Fibroblast of gingiva (primary cell): ENCODE measurements at places on chromosomes 3 and 15.

DNA sequence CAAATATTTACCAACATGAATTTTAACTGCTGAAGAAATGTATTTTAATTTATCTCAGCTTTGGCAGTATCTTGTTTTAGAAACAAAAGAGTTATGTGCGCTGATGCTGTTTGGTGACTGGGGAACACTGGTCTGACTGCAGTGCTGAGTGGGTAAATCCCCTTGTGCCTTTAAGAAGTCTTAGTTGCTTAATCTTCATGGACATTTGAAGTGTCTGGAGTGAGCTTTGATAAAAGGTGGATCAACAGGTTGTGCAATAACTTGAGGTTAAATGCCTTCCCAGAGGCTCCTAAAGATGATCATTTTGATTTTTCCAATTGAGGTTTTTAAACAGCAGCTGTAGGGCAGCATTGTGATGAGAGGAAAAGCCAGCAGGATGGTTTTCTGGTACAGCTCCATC lies 68.7 kb downstream of the TP63 start:
- DNase-seq: no peak

DNA sequence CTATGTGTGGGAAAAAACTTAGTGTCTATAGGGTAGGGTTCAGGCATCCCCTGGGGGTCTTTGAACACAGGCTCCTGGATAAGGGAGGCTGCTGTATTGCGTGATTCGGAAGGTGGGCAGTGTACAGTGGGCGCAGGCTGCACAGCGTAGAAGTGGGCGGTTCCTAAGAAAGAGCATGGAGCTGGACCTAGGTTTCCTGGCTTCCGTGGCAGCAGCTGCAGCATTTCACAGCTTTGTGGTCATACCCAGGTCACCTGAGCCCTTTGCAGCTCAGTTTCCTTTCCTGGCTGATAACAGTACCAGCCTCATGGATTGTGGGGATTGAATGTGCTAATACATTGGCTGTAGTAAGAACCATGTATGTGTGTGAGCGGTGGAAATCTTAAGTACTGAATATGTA lies 22.2 kb downstream of the CFAP100 start:
- DNase-seq: no peak

GRCh38 chr3:120344349-120344748 lies 4.8 kb downstream of the LRRC58 start:
- DNase-seq: no peak

- no peak for DNase-seq
These were observed 47.4 kb upstream of the DCLK3 start for GRCh38 chr3:36811768-36812167.

GRCh38 chr3:15097891-15098290 lies 1.1 kb downstream of the RBSN start:
- DNase-seq: no peak
